ENCODE measurements at places on chromosomes 16 and 17.
A peak's percentile ranks its signal among the peaks of the same experiment; 100 is the strongest.

DNA sequence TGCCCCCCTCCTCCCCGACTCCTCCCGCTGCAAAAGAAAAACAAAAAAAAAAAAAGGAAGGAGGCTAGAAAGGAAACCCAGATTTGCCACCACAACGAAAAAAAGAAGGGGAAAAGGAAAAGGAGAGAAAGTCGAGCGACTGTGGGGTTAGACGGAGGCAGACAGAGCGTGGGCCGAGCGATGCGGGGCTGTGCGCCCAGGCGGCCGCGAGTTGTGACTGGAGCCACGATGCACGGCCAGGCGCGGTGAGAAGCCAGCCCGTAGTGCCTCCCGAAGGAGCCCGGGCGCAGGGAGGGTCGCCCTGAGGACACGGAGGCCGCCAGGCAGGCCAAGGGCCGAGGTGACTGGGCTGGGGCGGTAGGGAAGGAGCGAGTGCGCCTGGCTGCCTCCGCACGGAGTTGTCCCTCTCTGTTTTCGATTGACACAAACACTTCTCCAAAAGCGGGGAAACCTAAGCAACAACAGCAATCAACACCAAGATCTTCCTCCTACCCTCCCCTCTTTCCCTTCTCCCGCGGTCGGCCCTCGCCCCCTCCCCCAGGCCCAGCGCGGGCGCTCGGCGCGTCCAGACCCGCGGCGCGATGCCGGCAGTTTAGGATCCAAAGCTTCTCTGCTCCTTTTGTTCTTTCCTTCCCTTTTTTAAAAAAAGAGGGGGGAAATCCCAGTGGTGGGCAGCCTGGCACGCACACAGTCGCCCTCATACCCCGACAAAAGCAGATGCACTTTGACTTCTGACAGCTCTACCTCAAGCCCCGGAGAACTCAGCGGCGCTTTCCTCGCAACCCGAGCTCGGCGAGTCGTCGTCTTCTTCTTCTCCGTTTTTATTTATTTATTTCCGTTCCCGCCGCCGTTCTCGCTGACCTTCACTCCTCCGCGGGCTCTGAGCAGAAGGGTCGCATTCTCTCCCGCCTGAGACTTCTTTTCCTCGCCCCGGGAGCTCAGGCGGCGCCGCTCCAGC is at the start of gene LHX1:
Gene LHX1 (plus strand): TSS at position 475 of the 958 bp plus-strand sequence. CDS start 723 bp downstream, outside the sequence.
- no peaks in the 10 kb centered on the region for H3K36me3 ChIP-seq
- no peak within 1 kb of the TSS for H3K27ac ChIP-seq
- peaks cover 59% of the 10 kb centered on the region for H3K27me3 ChIP-seq
- DNase-seq = no peak
- peaks cover 71% of the 10 kb centered on the region for H3K4me1 ChIP-seq
- H3K4me3 ChIP-seq = peak within 1 kb of the TSS; percentile 19

- H3K36me3 ChIP-seq = no peaks in the 10 kb centered on the region
- H3K4me1 ChIP-seq = peaks cover 10% of the 10 kb centered on the region
- no peak for DNase-seq
- H3K4me3 ChIP-seq = peak overlapping the region; percentile 49
These were observed 40.8 kb upstream of the BHLHA9 start for GRCh38 chr17:1229349-1229899.

GRCh38 chr17:30821871-30822723 is 2.4 kb downstream of the CRLF3 start:
- no peak for DNase-seq
- no peak overlapping the region for H3K27ac ChIP-seq
- H3K36me3 ChIP-seq = no peaks in the 10 kb centered on the region
- H3K4me3 ChIP-seq = no peak overlapping the region

GRCh38 chr16:17330044-17330443 is 140.7 kb downstream of the XYLT1 start:
- no peak for DNase-seq
- H3K27ac ChIP-seq = peak overlapping the region; percentile 73
- peaks cover 84% of the 10 kb centered on the region for H3K4me1 ChIP-seq

DNA sequence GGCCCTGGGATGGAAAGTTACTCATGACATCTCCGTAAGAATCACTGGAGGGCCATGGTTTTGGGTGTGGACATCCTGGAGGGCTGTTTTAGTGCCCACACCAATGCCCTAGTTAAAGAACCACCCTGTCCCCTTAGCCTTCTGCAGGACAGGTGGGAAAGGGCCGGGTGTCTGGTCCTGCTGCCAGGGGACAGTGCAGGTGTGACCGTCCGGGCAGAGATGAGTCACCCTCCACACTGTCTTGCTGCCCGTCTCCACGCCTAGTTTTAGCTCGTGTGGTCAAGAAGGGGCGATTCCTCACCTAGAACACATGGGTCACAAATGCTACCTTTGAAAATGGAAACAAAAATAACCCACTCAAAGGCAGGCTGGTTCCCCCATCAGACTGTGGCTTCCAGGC is 17.0 kb downstream of the CEP295NL start:
- no peak for DNase-seq
- H3K27ac ChIP-seq = peak overlapping the region; percentile 96
- no peaks in the 10 kb centered on the region for H3K36me3 ChIP-seq
- peaks cover 52% of the 10 kb centered on the region for H3K4me1 ChIP-seq

GRCh38 chr17:27413792-27414191 is 42.5 kb upstream of the KSR1 start:
- no peaks in the 10 kb centered on the region for H3K27me3 ChIP-seq
- H3K4me3 ChIP-seq = no peak overlapping the region
- H3K27ac ChIP-seq = no peak overlapping the region
- DNase-seq = no peak
- peaks cover 3% of the 10 kb centered on the region for H3K4me1 ChIP-seq
- no peaks in the 10 kb centered on the region for H3K36me3 ChIP-seq

GRCh38 chr17:153851-154250 is 16.5 kb downstream of the SCGB1C2 start:
- no peak overlapping the region for H3K27ac ChIP-seq
- H3K4me1 ChIP-seq = no peaks in the 10 kb centered on the region
